ENCODE measurements at places on chromosomes 1 and 21. TPM values are rescaled to one million over a fixed set of nuclear protein-coding genes. Genes with fewer than 3 reads are reported as not detected.

DNA sequence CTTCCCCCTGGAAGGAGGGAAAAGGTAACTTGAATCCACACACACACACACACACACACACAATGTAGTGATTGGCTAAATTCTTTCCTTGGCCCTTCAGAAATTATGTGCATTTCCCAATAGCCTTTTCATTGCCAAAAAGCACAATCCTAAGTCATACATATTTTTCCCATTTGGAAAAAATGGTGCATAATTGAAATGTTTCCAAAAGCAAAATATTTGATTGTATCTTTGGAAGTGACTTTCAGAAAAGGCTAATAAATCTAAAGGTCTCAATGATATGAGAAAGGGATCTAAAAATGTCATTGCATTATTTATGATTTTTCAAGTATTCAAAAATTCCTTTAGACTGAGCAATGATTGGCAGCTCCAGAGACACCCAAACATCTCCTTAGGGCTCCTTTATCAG, 43.5 kb upstream of the NEK7 start:
- no peak overlapping the region for H3K4me3 ChIP-seq
- DNase-seq = no peak
- no peaks in the 10 kb centered on the region for H3K36me3 ChIP-seq
- no peaks in the 10 kb centered on the region for H3K27me3 ChIP-seq

GRCh38 chr1:182329471-182329870, 62.1 kb downstream of the GLUL start:
- no peaks in the 10 kb centered on the region for H3K4me1 ChIP-seq
- no peak overlapping the region for H3K4me3 ChIP-seq
- H3K27ac ChIP-seq = no peak overlapping the region
- H3K36me3 ChIP-seq = no peaks in the 10 kb centered on the region

DNA sequence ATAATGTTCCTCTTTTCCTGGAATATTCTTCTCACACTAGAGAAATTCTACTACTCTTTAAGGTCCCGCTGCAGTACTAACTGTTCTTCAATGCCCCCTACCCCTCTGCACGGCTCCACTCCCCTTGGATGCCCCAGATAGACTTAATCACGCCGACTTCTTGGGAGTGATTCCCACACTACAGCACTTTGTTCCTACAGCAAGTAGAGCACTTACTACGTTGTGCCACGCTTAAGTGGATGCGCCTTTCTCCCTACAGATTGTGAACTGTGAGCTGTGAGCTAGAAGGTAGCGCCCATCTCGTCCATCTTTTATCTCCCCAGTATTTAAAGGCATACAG, 2.2 kb downstream of the ZNF436 start:
- peak overlapping the region; percentile 99 for H3K27ac ChIP-seq
- DNase-seq = no peak

GRCh38 chr21:31647650-31648049, 11.8 kb upstream of the SOD1 start:
- H3K4me3 ChIP-seq = no peak overlapping the region
- H3K27ac ChIP-seq = no peak overlapping the region
- no peaks in the 10 kb centered on the region for H3K36me3 ChIP-seq

DNA sequence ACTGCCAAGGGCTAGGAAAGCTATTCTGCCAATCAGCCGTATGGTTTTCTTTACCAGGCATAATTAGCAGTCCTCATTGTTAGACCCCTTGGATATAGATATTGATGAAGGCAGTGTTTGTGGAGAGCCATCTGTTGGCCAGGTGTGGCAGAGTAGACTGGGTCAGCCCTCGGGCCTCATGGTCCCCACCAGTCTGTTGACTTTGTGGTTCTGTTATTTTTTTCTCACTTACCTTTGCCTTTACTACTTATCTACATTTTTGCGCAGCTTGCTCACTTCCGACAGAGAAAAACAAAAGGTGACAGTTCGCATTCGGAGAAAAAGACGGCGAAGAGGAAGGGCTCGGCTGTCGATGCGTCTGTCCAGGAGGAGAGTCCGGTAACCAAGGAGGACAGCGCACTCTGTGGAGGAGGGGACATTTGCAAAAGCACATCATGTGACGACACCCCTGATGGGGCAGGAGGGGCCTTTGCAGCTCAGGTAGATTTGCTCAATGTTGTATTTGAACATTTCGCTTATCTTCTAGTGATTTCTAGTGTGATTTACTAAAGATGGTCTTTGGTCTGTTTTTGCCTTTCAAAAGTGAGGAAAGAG, 2.3 kb downstream of the PCNT start:
- peak overlapping the region; percentile 98 for H3K27ac ChIP-seq
- H3K36me3 ChIP-seq = peaks cover 14% of the 10 kb centered on the region
- peaks cover 29% of the 10 kb centered on the region for H3K4me1 ChIP-seq
- no peak for DNase-seq
- H3K27me3 ChIP-seq = no peaks in the 10 kb centered on the region

GRCh38 chr1:87042111-87042811, 127.8 kb downstream of the HS2ST1 start:
- H3K36me3 ChIP-seq = no peaks in the 10 kb centered on the region
- H3K4me1 ChIP-seq = no peaks in the 10 kb centered on the region
- no peaks in the 10 kb centered on the region for H3K27me3 ChIP-seq
- no peak overlapping the region for H3K27ac ChIP-seq

GRCh38 chr1:97870589-97870988, 50.2 kb downstream of the DPYD start:
- no peaks in the 10 kb centered on the region for H3K36me3 ChIP-seq

DNA sequence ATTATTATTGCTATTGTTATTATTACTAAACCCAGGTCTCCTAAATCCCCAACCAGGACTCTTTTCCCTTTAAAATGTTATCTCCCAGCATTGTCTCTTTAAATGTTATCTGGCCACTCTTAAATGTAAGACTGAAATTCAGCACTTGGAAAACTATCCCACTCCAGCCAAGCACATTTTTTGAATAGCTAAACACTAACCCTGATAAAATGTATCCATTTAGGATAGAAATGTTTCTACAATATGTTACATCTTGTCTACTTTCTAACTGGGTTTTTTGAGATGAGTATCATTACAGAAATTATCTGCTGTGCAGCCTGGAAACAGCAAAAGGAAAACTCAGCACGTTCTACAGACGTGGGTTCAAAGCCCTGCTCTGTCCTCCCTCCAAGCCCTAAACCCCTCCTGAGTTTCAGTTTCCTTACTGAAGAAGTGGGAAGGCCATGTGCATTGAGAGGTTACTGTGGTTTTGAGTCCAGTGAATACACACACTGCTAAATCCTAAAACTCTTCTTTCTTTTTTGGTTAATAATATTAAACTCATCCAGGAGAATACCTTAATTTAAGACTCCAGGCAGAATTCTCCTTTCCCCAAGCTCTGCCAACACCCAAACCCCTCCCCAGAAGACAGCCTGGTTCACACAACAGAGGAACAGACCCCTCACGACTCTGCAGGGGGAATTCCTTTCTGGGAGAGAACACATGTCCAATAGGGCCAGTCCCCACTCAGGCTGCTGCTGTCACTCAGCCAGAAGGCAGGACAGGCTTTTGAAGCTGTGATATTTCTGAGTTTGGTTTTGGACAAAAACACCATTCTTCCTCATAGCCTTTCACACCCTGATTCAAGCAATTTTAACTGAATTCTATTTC, 41.9 kb downstream of the HIVEP3 start:
- no peaks in the 10 kb centered on the region for H3K36me3 ChIP-seq
- H3K4me1 ChIP-seq = no peaks in the 10 kb centered on the region
- DNase-seq = no peak
- H3K4me3 ChIP-seq = no peak overlapping the region
- peak overlapping the region; percentile 86 for H3K27ac ChIP-seq
- no peaks in the 10 kb centered on the region for H3K27me3 ChIP-seq

GRCh38 chr1:233945573-233945972, 41.1 kb downstream of the SLC35F3 start:
- no peaks in the 10 kb centered on the region for H3K4me1 ChIP-seq
- no peaks in the 10 kb centered on the region for H3K27me3 ChIP-seq
- H3K36me3 ChIP-seq = no peaks in the 10 kb centered on the region
- H3K4me3 ChIP-seq = no peak overlapping the region

GRCh38 chr1:29990304-29990703, 733.1 kb downstream of the MATN1 start:
- no peak for DNase-seq
- H3K4me1 ChIP-seq = no peaks in the 10 kb centered on the region
- no peaks in the 10 kb centered on the region for H3K27me3 ChIP-seq
- no peak overlapping the region for H3K4me3 ChIP-seq
- H3K27ac ChIP-seq = no peak overlapping the region
- no peaks in the 10 kb centered on the region for H3K36me3 ChIP-seq

- H3K27ac ChIP-seq = no peak overlapping the region
- no peak for DNase-seq
- H3K36me3 ChIP-seq = no peaks in the 10 kb centered on the region
- no peaks in the 10 kb centered on the region for H3K4me1 ChIP-seq
- H3K27me3 ChIP-seq = peaks cover 6% of the 10 kb centered on the region
- no peak overlapping the region for H3K4me3 ChIP-seq
Measured at GRCh38 chr1:2001773-2002411, 1.7 kb downstream of the CFAP74 start.

GRCh38 chr1:156385534-156386031, 16.6 kb downstream of the RHBG start:
- no peaks in the 10 kb centered on the region for H3K36me3 ChIP-seq
- DNase-seq = peak; percentile 61

DNA sequence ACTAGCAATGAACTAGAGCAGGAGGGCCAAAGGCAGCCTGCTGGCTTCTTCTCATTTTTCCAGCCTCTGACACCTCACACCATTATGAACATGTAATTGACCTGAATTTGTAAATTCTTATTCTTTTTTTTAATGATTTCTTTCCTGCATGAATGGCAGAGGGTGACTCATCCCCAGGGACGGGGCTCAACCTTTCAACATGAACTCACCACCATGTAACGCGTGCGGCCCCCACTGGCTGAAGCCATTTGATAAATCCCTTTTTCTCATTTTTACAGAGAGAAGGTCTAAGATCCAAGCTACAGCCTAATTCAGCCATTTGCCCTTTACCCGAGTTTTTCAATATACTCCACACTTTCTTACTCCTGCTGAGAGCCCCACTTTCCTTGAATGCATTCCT, 9.3 kb upstream of the ETS2 start:
- H3K4me3 ChIP-seq = no peak overlapping the region
- H3K4me1 ChIP-seq = no peaks in the 10 kb centered on the region
- no peak for DNase-seq
- H3K36me3 ChIP-seq = no peaks in the 10 kb centered on the region

- H3K27me3 ChIP-seq = no peaks in the 10 kb centered on the region
- H3K4me1 ChIP-seq = no peaks in the 10 kb centered on the region
- no peak overlapping the region for H3K27ac ChIP-seq
- no peak overlapping the region for H3K4me3 ChIP-seq
- DNase-seq = no peak
Measured at GRCh38 chr1:38541223-38541622, 318.3 kb downstream of the RRAGC start.

DNA sequence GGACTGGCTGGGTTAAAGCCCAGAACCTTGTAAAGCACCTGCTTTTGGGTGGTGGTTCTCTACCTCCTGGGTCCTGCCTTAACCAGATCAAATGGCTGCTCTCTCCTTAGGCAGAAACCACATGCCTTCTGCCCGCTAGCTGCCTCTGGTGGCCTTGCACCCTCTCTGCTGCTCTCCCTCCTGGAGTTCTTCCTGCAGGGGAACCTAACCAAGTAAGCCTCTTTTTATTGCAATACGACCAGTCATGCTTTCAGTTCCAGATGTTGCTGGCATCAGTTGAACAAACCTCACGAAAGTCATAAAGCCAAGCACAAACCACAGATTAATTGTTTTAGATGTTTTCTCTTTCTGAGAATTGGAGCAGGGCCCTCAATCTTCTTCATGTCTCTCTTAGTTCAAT, 118.9 kb downstream of the GDAP2 start:
- H3K27ac ChIP-seq = no peak overlapping the region
- no peaks in the 10 kb centered on the region for H3K27me3 ChIP-seq
- no peak overlapping the region for H3K4me3 ChIP-seq
- no peaks in the 10 kb centered on the region for H3K36me3 ChIP-seq
- DNase-seq = no peak
- peaks cover 7% of the 10 kb centered on the region for H3K4me1 ChIP-seq

DNA sequence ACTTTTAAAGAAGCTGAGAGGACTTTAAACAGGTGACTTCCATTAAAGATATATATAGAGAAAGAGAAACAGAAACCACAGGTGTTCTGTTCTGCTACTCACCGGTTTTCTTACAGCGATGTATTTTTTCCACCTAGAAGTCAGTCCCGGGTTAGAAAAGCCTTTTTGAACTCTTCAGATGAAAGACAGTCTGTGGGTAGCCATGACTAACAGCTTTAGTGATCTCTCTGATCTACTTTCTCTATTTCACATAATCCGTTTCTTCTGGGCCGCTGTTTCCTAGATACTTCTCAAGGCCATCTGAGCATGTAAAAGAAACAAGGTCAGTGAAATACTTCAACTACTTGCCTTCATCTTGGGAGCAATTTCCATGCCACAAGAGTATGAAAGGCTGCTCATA, 25.1 kb downstream of the WDR64 start:
- no peaks in the 10 kb centered on the region for H3K36me3 ChIP-seq
- DNase-seq = no peak
- H3K4me1 ChIP-seq = no peaks in the 10 kb centered on the region
- no peak overlapping the region for H3K4me3 ChIP-seq
- no peaks in the 10 kb centered on the region for H3K27me3 ChIP-seq
- no peak overlapping the region for H3K27ac ChIP-seq

DNA sequence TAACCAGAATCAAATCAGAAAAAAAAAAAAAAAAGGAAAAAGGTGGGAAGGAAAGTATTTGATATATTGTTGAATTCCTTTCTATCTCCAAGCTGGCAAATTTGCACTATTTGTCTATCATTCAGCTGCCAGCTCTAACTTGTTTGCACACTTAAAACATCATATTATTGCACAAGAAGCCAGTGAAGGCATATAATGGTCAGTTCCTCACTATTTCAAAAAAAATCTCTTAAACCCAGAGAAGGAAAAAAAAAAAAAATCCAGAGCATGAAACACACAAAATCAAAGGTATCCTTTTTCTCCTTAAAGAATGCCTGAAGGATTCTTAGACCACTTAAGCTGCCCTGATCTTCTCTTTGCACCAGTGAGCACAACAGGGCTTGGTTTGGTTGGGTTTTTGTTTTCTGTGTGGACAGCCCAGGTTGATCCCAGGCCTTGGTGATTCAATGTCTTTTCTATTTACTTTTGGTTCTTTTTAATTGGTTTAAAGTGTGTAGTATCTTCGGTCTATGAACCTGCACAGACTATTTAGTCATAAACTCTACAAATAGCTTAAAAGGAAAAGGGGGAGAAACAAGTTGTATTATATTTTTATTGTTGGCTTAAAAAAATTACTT, 40.2 kb downstream of the DUSP10 start:
- H3K4me3 ChIP-seq = no peak overlapping the region
- DNase-seq = no peak
- no peaks in the 10 kb centered on the region for H3K4me1 ChIP-seq
- H3K36me3 ChIP-seq = peaks cover 33% of the 10 kb centered on the region
- H3K27me3 ChIP-seq = no peaks in the 10 kb centered on the region

SLC1A7 gene
- total RNA-seq = 0.71 TPM

CKS1B gene
- total RNA-seq = 23.8 TPM

ADAMTS1 gene
- 89.7 TPM for total RNA-seq

GSTM1 gene
- not detected for total RNA-seq

RCAN3 gene
- total RNA-seq = 5.0 TPM

TSPAN1 gene
- 2.0 TPM for total RNA-seq

LIN28A gene
- not detected for total RNA-seq

RAB25 gene
- 0.98 TPM for total RNA-seq

PAPPA2 gene
- total RNA-seq = 0.19 TPM

GUCA2A gene
- not detected for total RNA-seq

KCNJ15 gene
- total RNA-seq = 1.3 TPM

RRP1 gene
- total RNA-seq = 5.7 TPM

SPAG17 gene
- total RNA-seq = 0.39 TPM

B3GALT2 gene
- total RNA-seq = 51.7 TPM

LCE1E gene
- total RNA-seq = not detected

PCAT6 gene
- not detected for total RNA-seq

ZBTB17 gene
- total RNA-seq = 14.8 TPM

NPR1 gene
- total RNA-seq = 19.3 TPM

CFAP74 gene
- total RNA-seq = not detected

PRKAA2 gene
- 99.4 TPM for total RNA-seq

Measured in right atrium auricular region (tissue), 2 donors.